SJCRH30 (cell line): ENCODE measurements at places on chromosomes 3 and 15. TPM values are rescaled to one million over a fixed set of nuclear protein-coding genes. Genes with fewer than 3 reads are reported as not detected.

MEX3B gene
- 30.5 and 32.3 TPM in 2 replicates for total RNA-seq

ARL6IP5 gene
- 29.4 and 30.5 TPM in 2 replicates for total RNA-seq

MGLL gene
- total RNA-seq, result 32.6 and 41.7 TPM in 2 replicates

ZNF197 gene
- total RNA-seq, result 16.8 and 22.5 TPM in 2 replicates

ISLR2 gene
- 0.30 TPM in 1 of 2 replicates, not detected in the other for total RNA-seq

- no peak for DNase-seq
Measured at GRCh38 chr3:55286693-55287092, 200.4 kb downstream of the WNT5A start.

DNA sequence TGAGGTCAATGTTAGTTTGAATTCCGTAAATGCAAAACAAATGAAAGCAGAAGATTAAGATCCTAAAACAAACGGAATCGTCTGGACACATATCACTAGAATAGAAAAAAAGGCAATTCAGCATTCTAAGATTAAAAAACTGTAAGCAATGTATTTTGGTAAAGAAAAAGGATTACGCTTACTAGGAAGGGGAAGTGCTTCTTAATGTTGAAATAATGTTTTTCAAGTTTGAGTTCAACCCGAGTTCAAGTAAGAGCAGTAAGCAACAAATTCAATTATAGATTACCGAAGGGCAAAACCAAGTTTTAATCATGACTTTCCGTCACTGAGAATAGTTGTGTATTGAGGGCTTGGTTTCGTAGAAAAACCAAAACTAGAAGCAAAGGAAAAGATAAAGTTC is 637 bp downstream of the CIP2A start:
- no peak for DNase-seq

DNA sequence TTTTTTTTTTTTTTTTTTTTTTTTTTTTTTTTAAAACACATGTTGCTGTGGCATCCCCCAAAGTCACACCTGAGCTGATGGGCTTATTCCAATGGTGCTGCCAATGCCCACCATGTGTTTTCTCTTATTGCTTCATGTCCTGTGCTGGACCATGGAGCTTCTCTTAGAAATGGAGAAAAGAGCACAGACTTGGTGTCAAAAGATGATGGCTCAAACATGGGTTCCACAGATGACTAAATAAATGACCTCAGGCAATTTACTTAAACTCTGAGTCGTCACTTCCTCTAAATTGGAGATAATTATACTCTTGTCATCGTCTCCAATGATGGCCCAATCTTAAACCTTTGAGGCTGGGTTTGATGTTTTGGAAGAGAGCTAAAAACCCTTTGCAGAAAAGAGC is 28.1 kb downstream of the CHST2 start:
- no peak for DNase-seq

- no peak for DNase-seq
Measured at GRCh38 chr15:91947683-91948608, 94.4 kb downstream of the SLCO3A1 start.

DNA sequence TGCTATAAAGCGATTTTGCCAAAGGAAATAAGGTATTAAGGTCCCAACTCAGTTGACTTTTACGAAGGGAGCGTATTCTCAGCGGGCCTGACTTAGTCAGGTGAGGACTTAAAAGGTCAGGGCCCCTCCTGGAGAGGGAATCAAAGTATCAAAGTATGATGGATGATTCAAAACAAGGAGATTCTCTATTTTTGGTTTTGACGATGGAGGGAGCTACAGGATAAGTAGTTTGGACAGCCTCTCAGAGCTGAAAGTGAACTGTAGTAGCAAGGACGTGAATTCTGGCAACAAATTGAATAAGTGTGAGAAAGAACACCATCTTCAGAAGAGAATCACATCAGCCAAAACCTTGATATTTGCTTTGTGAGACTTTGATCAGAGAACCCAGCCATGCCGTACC is 1186.5 kb downstream of the SI start:
- no peak for DNase-seq

GRCh38 chr3:17258823-17259436 is 374.2 kb downstream of the PLCL2 start:
- DNase-seq, result peak; percentile 59

DNA sequence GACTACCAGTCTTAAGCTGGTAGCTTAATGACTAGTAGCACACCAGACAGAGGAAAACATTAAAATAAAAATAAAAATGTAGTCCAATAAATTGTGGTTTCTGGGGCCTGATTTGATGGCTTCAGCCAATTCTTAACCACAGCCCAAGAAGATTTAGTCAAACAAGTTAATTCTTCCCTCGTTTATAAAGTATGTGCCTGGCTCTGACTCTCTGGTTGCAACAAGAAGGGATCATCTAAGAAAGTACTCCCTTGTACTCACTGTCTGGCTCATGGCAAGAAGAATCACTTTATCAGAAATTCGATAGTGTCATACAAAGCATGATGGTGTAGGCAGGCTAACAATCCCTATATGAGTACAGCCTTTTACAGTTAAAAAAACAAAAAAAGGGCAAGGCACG is 141.9 kb downstream of the P3H2 start:
- no peak for DNase-seq

GRCh38 chr3:78430741-78431140 is 1337.1 kb downstream of the ROBO1 start:
- no peak for DNase-seq

DNA sequence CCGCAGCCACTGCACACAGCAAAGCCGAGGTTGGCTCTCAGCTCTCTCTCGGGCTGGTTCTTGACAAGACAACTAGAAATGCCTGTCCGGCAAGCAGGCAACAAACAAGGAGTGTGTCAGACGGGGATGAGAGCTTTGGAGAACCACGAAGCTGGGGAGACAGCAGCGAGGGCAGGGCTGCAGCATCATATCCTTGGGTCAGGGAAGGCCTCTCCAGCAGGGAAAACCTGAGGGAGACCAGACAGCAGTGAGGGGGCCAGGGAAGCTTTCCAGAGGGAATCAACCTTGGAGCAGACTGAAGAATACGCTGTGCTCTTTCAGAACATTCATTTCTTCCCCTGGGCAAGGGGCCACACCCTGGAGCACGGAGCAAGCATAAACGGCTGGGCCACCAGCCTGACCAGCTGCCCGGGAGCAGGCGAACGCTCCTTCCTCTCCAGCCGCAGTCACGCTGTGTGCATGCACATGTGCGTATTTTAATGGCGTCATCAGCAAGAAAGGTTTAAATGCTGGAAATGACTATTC is 58.7 kb downstream of the CHSY1 start:
- no peak for DNase-seq

GRCh38 chr15:26877831-26878230 is 11.0 kb downstream of the GABRA5 start:
- no peak for DNase-seq

- peak; percentile 13 for DNase-seq
Measured at GRCh38 chr3:14016900-14017475, 107.7 kb downstream of the CHCHD4 start.

- no peak for DNase-seq
Measured at GRCh38 chr3:143627336-143627735, 220.9 kb downstream of the SLC9A9 start.

DNA sequence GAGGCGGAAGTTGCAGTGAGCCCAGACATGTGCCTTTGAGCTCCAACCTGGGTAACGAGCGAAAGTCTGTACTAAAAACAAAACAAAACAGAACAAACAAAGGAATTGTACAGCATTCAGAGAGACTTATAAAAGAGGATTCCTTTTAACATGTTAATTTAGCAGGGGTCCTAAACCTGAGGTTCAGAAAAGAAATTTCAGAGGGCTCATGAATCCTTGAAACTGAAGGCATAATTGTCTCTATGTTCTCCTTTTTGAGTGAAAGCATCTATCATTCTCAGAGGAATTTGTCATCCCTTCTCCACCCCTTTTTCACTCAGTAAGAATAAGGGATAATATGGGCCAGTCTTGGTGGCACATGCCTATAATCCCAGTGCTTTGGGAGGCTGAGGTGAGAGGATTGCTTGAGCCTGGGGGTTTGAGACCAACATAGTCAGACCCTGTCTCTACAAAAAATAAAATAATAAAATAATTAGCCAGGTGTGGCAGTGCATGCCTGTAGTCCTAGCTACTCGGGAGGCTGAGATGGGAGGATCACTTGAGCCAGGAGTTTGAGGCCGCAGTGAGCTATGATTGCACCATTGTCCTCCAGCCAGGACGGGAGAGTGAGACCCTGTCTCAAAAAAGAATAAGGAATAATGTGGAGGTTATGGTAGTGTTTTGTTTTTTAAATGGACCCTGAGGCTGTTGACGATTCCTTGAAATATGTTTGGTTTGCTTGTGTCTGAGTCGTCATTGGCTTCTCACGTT is 309.1 kb upstream of the C2CD4B start:
- DNase-seq, result no peak

- no peak for DNase-seq
Measured at GRCh38 chr3:183809270-183809669, 16.1 kb downstream of the MAP6D1 start.

GRCh38 chr3:14758297-14758696 is 60.5 kb upstream of the FGD5 start:
- no peak for DNase-seq

DNA sequence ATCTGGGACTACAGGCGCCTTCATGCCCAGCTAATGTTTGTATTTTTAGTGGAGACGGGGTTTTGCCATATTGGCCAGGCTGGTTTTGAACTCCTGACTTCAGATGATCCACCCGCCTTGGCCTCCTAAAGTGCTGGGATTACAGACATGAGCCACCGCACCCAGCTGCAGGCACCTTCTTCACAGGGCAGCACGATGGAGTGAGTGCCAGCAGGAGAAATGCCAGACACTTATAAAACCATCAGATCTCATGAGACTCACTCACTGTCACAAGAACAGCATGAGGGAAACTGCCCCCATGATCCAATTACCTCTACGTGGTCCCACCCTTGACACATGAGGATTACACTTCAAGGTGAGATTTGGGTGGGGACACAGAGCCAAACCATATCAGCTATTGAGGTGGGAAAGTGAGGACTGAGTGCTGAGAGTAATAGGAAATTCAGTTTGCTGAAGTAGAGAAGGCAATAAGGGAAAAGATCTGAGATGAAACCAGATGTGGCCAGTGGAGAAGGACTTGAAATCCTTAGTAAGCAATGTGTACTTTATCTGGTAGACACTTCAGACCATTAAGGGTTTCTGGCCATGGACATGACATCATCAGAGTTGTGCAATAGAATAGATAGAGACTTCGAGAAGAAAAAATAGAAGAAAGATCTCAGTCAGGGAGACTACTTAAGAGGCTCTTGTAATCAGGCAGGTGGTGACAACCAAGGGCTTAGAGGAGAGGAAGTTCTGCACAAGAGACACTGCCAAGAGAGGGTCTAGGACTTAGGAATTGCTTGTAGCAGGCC is 18.1 kb upstream of the ATP13A5 start:
- no peak for DNase-seq
